Non-pigmented ciliary epithelial cell (primary cell): ENCODE measurements at places on chromosomes 3 and 15.

DNA sequence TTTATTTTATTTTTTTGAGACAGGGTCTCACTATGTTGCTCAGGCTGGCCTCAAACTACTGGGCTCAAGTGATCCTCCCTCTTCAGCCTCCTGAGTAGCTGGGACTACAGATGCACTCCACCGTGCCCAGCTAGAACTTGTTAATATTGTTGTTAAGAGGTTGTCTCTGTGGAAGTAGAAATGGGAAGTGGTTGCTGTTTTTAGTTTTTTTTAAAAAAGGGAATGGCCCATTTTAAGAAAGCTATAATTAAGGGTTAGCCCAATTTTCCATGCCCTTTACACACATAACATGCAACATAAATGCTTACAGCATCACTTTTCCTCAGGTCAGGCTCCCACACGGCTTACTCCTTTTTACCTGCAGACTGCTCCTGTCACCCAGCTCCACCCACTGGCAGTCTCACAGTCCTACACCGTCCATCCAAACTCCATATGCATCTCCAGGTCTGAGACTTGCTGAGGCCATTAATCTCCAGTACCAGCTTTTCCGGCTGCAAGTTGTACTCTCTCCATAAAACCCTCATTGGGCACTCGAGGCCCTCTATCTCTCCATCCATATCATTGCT, 19.8 kb downstream of the MORC1 start:
- no peak for DNase-seq

GRCh38 chr3:140731440-140732119, 53.7 kb downstream of the TRIM42 start:
- DNase-seq, result no peak

GRCh38 chr3:142275856-142276255, 50.5 kb upstream of the GK5 start:
- DNase-seq, result peak; percentile 77

- no peak for DNase-seq
Observed at GRCh38 chr3:44954962-44955361, 21.0 kb downstream of the ZDHHC3 start.

DNA sequence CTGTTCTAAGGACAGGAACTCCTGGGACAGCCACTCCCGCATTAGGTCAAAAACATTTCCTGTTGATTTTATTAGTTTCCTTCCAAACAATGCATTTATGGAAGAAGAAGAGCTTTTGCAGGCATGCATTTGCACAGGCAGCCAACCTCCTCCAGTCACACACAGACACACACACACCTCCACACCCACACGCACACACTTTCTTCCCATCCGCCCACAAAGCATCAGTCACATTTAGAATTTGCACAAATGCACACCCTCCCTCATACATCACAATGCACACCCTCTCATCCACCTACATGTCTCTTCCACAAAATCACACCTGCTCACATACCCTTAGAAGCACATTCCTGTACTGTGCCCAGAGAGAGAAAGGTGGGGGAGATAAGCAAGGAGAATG, 4.1 kb upstream of the TYRO3 start:
- no peak for DNase-seq

GRCh38 chr3:150744919-150745211, 18.1 kb downstream of the SIAH2 start:
- no peak for DNase-seq

- no peak for DNase-seq
Observed at GRCh38 chr3:145578471-145578870, 582.5 kb downstream of the PLOD2 start.

DNA sequence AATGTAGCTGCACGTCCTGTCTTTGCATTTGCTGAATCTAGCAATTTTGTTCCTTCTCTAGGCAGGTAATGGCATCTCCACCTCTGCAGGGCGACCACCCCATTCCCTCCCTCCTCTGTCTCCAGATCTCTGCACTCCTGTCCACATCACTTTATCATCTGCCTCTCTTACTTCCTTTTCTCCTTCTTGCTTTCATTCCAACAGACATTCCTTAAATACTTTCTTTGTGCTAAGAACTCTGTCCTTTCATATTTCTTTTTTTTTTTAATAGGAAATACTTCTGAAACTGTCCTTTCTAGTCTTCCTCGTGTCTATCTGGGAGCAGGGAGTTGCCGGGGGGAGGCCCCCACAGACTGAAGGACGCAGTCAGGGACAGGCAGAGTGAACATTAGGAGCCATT, 7.2 kb downstream of the ITIH3 start:
- DNase-seq, result no peak

DNA sequence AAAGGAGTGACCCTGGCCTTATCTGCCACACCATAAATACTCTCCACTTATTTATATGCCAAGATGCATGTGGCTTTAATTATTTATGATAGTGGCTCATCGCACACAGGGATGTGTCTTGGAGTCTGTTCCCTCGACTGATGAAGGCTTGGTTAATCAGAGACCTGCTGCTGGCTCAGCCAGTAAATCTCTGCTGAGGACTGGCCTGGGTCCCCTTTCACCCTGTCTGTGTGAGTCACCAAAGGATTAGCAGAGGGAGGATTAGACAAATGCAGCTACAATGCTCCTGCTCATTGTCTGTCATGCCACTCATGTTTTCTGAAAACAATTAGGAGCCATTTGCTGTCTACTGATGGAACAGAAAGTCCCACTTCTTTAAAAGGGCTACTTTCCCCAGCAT, 226.8 kb downstream of the NTRK3 start:
- DNase-seq, result no peak
